Heart left ventricle (tissue), 16 donors: ENCODE measurements at places on chromosomes 12 and 14.
A peak's percentile ranks its signal among the peaks of the same experiment; 100 is the strongest.

GRCh38 chr14:68637106-68638021, 155.5 kb downstream of the ZFP36L1 start:
- peak; percentile 75 for DNase-seq

DNA sequence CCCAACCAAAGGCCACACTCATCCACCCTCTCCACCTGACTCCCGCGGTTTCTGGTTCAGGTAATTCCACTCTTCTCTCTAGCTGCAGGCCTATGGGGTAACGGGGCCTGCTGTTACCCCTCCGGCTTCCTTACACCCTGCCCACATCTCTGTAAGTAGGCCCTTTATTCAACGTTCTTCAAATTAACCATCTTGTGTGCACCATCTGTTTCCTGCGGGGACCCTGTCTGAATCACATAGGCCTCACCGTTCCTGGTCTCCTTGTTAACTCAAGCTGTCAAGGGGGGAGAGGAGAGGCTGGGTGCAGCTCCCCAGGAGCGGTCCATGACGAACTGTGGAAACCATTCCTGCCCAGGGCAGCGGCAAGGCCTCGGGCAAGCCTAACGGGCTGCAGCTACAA, 9.3 kb upstream of the DLK1 start:
- DNase-seq: no peak

- no peak for DNase-seq
Measured at GRCh38 chr14:28983279-28983678, 216.7 kb downstream of the FOXG1 start.

DNA sequence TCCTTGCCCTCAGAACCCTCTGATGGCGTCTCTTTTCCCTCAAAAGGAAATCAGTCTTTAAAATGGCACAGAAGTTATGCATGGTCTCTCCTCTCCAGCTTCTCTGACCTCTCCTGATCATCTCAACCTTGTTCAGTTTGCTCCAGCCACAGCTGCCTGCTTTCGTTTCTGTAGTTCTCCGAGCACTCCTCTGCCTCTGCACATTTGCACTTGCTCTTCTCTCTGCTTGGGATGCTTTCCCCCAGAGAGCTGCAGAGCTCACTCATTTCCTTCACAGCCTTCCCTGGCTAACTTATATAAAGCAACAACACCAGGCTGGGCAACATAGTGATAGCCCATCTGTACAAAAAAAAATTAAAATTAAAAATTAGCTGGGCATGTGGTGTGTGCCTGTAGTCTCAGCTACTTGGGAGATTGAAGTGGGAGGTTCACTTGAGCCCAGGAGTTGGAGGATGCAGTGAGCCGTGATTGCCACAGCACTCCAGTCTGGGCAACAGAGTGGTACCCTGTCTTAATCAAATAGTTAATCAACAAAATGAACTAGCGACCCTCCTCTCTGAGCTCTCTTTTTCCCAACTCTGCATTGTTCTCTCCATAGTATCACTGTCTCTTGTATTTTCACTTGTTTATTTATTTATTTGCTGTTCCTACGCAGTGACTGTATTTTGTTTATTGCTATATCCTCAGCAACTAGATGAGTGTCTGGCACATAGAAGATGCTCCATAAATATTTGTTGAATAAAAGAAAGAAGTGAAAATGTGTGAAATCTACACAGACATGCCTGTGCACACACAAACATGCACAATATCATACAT, 37.7 kb downstream of the PPFIBP1 start:
- no peak for DNase-seq

DNA sequence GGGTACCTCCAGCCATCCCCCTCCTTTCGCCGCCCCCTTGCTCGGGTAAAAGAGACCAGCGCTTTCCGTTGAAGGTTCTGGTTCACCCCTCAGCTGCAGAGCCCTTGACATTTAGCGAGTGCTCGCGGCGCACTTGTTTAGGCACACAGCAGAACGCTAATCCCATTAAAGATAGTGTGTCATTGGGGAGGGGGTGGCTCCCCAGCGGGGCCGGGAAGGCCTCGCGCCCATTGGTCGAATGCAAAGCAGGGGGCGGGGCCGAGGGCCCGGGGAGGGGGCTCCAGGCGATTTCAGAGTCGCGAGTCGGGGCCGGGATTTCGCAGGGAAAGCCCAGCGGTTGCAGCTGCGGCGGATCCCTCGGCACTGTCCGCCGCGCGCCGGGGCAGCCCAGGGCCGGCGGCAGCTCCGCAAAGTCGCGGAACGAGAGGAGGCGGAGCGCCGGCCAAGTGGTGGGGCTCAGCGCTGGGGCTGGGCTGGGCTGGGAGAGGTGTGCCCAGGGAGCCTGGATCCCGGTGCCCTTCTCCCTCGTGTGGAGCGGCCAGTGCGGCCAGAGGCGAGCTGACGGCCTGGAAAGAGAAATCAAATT, 122.9 kb downstream of the TSPAN9 start:
- DNase-seq: peak; percentile 72

DNA sequence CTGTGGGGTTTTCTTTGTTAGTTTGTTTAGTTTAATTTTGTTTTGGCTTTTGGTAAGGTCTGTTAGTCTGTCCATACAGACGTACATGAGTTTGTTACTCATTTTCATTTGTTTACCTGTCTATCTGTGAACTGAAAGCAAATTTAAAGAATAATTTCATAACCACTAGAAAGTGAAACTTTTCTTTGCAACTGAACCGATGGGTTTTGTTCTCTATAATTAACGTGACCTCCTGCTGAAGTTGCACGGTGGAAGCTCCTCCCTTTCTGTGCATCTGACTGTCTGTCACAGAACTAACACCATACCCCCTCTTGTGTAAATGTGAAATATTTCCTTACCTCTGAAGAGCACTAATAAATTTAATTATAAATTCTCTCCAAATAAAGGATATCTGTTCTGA, 595.5 kb downstream of the GALC start:
- no peak for DNase-seq

- no peak for DNase-seq
Measured at GRCh38 chr12:122087431-122088178, 9.0 kb downstream of the MLXIP start.

DNA sequence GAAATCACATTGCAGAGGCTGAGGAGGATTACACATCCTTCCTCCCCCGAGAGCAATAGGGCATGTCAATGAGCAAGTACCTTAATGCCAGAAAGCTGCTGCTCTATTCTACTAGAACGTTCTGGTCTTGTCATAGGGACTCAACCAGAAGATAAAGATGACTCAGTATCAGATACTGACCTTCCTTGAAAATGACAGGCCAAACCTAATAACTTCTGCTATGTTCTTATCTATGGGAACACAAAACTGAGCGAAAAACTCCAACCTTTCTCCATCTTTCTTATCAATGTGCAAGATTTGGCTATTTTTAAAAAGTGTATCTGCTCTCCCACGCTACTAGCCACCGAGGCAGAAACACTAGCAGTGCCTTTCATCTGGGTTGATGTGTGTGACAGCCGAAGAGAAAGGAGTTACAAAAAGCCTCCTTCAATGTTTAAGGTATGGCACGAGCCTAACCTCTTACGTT, 5.5 kb downstream of the CCDC92 start:
- DNase-seq: no peak

GRCh38 chr12:125408718-125409117, 343.5 kb downstream of the AACS start:
- DNase-seq: no peak
